GM06990 (cell line): ENCODE measurements at places on chromosomes 11 and 22.

- DNase-seq: no peak
Measured at GRCh38 chr22:17101475-17102296, 16.9 kb downstream of the IL17RA start.

DNA sequence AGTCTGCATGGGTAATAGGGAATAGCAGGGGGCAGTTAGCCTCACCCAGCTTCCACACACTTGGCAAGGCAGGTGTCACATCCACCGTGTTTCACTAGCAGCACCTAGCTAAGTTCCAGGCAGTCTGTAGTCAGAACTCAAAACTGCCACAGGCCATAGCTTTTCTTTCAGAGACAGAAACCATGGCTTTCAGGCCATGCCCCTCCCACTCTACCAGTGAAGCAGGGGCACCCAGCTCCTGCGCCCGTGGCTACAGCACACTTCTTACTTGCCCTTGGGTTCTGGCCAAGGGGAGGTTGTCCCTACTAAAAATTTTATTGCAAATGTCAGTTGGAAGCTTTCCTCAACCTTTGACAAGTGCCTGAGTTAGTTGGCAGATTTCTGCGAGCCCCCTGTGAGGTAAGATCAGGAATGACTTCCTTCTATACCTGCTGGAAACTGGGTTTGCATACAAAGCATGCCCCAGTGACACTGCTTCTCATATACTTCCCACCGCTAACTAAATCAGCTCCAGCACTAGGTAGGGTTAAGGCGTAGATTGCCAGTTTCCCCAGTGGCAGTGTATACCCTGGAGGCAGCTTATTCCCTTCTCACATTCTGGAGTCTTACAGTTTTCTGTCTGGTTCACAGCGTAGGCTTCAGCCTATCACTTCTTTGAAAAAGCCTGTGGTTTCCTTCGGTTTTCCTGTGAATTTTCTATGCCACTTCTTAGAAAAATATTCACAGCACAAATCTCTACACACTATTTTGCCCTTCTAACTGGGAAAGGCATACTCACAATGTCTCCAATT, 139.0 kb upstream of the LUZP2 start:
- DNase-seq: no peak

GRCh38 chr11:13347901-13348300, 70.3 kb downstream of the BMAL1 start:
- no peak for DNase-seq

- no peak for DNase-seq
Measured at GRCh38 chr11:71355281-71355680, 92.9 kb downstream of the DHCR7 start.

DNA sequence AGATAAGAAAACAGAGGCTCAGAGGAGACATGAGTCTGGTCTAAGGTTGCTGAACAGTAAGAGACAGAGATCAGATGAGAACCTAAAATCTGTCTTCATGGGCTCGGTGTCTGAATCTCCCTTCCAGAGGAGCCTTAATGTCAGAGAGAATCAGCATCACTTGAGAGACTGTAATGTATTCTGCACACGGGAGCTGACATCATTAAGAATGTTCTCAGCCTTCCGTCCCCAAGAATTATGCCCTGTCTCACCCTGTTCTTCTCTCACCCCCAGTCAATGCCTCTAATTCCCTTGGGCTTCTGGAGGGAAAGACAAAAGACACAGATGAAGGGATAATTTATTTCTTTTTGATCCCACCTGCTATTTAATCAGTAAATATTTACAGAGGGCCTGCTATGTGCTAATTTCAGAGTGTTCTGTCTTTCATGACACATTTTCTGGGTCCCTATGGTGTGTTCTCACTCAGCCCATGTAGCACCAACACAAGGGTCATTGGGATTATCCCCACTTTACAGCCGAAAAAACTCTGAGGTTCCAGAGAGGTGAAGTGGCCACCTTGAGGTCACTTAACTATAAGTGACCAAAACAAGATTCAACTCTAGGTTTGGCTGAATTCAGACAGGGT, 61.8 kb downstream of the CD82 start:
- DNase-seq: no peak

- no peak for DNase-seq
Measured at GRCh38 chr11:15976433-15977045, 379.8 kb downstream of the SOX6 start.
